ENCODE measurements at places on chromosomes 12 and 14.

DNA sequence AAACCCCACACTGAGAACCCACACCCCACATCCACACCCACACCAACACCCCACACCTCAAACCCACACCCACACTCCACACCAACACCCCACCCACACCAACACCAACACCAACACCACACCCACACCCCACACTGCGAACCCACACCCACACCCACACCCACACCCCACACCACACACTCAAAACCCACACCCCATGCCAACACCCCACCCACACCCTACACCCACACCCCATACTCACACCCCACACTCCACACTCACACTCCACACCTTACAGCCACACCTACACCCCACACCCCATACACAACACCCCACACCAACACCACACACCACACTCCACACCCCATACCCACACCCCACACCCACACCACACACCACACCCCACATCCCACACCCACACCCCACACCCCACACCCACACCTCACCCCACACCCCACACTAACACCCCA, 38.0 kb downstream of the TMEM120B start:
- H3K27ac ChIP-seq, result no peak overlapping the region
- peaks cover 1% of the 10 kb centered on the region for H3K4me1 ChIP-seq
- H3K4me3 ChIP-seq, result no peak overlapping the region
- H3K36me3 ChIP-seq, result peaks cover 10% of the 10 kb centered on the region

DNA sequence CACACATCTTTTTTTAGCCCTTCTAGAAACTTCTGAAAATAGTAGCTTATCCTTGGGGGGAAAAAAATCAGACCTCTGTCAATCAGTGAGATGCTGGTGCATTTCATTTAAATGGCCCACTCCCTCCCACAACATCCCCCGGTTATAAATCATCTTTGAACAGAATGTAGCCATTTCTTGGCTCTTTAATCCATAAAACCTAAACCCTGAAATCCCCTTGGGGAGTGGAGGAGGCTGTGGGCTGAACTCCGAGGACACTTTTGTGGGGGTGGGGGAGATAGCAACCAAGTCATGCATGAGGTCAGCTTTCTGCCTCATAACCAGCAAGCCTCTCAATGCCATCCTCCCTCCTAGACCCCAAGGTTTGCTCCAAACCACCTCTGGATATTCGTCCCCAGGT, 21.0 kb downstream of the HRK start:
- H3K27ac ChIP-seq, result no peak overlapping the region
- H3K36me3 ChIP-seq, result no peaks in the 10 kb centered on the region

GRCh38 chr12:42946871-42947381, 357.4 kb upstream of the PRICKLE1 start:
- no peaks in the 10 kb centered on the region for H3K27me3 ChIP-seq
- no peak for DNase-seq
- no peak overlapping the region for H3K4me3 ChIP-seq
- no peaks in the 10 kb centered on the region for H3K4me1 ChIP-seq
- no peak overlapping the region for H3K27ac ChIP-seq

- H3K27ac ChIP-seq, result no peak overlapping the region
- no peaks in the 10 kb centered on the region for H3K27me3 ChIP-seq
- H3K4me1 ChIP-seq, result peaks cover 3% of the 10 kb centered on the region
- H3K4me3 ChIP-seq, result no peak overlapping the region
- peaks cover 46% of the 10 kb centered on the region for H3K36me3 ChIP-seq
Measured at GRCh38 chr12:130807309-130807708, 31.7 kb downstream of the STX2 start.

- H3K27ac ChIP-seq, result no peak overlapping the region
- no peaks in the 10 kb centered on the region for H3K27me3 ChIP-seq
- H3K36me3 ChIP-seq, result no peaks in the 10 kb centered on the region
Measured at GRCh38 chr12:61367281-61367785, 892.9 kb upstream of the USP15 start.

DNA sequence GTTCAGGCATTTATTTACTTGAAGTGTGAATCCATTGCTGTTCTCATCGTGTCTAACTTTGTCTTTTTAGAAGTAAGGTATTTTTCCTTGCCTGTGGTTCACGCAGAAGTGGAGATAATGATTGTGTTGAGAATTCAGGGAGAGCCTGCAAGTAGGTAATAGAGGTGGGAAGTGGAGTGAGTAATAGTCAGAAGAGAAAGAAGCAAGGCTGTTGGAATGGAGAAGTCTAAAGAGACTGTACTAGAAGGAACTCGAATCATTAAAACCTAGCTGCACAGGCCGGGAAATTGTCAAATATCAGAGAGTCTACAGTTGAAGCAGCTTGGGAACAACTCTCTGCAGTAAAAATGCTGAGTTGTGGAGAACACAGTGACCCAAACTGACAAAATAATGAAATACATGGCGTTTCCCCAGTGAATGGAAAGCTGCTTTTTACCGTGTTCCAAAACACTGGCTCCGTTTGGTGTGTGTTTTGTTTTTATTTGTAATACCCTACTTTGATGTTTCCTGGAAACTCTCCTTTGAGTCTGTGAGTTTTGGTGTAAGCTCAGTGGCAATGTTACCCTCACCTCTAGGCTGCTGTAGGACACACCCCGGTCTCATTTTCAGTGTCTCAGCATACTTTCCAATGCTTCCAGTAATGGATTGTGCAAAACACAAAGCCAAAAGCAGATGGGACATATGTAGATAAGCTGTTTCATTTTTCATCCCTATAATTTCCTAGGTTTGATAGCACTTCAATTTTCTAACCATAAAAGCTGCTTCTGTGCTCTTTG, 146.6 kb downstream of the CRADD start:
- peaks cover 3% of the 10 kb centered on the region for H3K27me3 ChIP-seq
- H3K4me1 ChIP-seq, result no peaks in the 10 kb centered on the region
- H3K4me3 ChIP-seq, result no peak overlapping the region
- no peak for DNase-seq

GRCh38 chr12:107435072-107435471, 250.5 kb upstream of the PWP1 start:
- H3K36me3 ChIP-seq, result no peaks in the 10 kb centered on the region
- no peak overlapping the region for H3K27ac ChIP-seq
- peaks cover 20% of the 10 kb centered on the region for H3K4me1 ChIP-seq
- no peak overlapping the region for H3K4me3 ChIP-seq

GRCh38 chr12:131990066-131990979, 40.6 kb downstream of the EP400 start:
- no peaks in the 10 kb centered on the region for H3K4me1 ChIP-seq
- no peaks in the 10 kb centered on the region for H3K27me3 ChIP-seq
- no peak overlapping the region for H3K4me3 ChIP-seq
- DNase-seq, result no peak
- H3K36me3 ChIP-seq, result peaks cover 43% of the 10 kb centered on the region

- no peak for DNase-seq
- H3K4me3 ChIP-seq, result peak overlapping the region; percentile 9
- peaks cover 21% of the 10 kb centered on the region for H3K4me1 ChIP-seq
Measured at GRCh38 chr14:103627073-103628025, 1.7 kb upstream of the KLC1 start.

GRCh38 chr12:108304633-108305032, 34.5 kb downstream of the CMKLR1 start:
- no peak for DNase-seq
- peaks cover 10% of the 10 kb centered on the region for H3K4me1 ChIP-seq
- no peak overlapping the region for H3K4me3 ChIP-seq
- peaks cover 9% of the 10 kb centered on the region for H3K27me3 ChIP-seq
- peak overlapping the region; percentile 39 for H3K27ac ChIP-seq

GRCh38 chr14:64826333-64826732, 53.4 kb downstream of the SPTB start:
- no peak for DNase-seq
- H3K4me3 ChIP-seq, result no peak overlapping the region
- H3K27me3 ChIP-seq, result peaks cover 22% of the 10 kb centered on the region
- H3K27ac ChIP-seq, result no peak overlapping the region
- H3K4me1 ChIP-seq, result no peaks in the 10 kb centered on the region
- H3K36me3 ChIP-seq, result no peaks in the 10 kb centered on the region

GRCh38 chr12:93133361-93133760, 204.3 kb upstream of the EEA1 start:
- H3K4me1 ChIP-seq, result peaks cover 22% of the 10 kb centered on the region
- no peaks in the 10 kb centered on the region for H3K36me3 ChIP-seq
- no peak overlapping the region for H3K4me3 ChIP-seq
- H3K27ac ChIP-seq, result no peak overlapping the region
- H3K27me3 ChIP-seq, result no peaks in the 10 kb centered on the region

- H3K4me3 ChIP-seq, result no peak overlapping the region
- H3K4me1 ChIP-seq, result no peaks in the 10 kb centered on the region
- no peaks in the 10 kb centered on the region for H3K36me3 ChIP-seq
- no peaks in the 10 kb centered on the region for H3K27me3 ChIP-seq
Measured at GRCh38 chr12:77179515-77179914, 114.1 kb upstream of the E2F7 start.
